ENCODE measurements at places on chromosomes 5 and 9. TPM values are rescaled to one million over a fixed set of nuclear protein-coding genes. Genes with fewer than 3 reads are reported as not detected.

The HEXB gene
- total RNA-seq, result 38.2 TPM

The PDE6A gene
- total RNA-seq, result not detected

- H3K4me1 ChIP-seq, result peaks cover 28% of the 10 kb centered on the region
- H3K27ac ChIP-seq, result no peak overlapping the region
- no peaks in the 10 kb centered on the region for H3K27me3 ChIP-seq
- no peak for DNase-seq
- no peak overlapping the region for H3K4me3 ChIP-seq
These were observed 505 bp downstream of the SPTAN1 start for GRCh38 chr9:128552744-128553440.

- H3K27me3 ChIP-seq, result no peaks in the 10 kb centered on the region
- no peak for DNase-seq
- H3K27ac ChIP-seq, result peak overlapping the region; percentile 77
- no peak overlapping the region for H3K4me3 ChIP-seq
- peaks cover 2% of the 10 kb centered on the region for H3K36me3 ChIP-seq
These were observed 30.2 kb upstream of the DUSP1 start for GRCh38 chr5:172801179-172801671.

- peak; percentile 71 for DNase-seq
- no peaks in the 10 kb centered on the region for H3K27me3 ChIP-seq
- peak overlapping the region; percentile 96 for H3K27ac ChIP-seq
- peaks cover 56% of the 10 kb centered on the region for H3K4me1 ChIP-seq
- H3K4me3 ChIP-seq, result peak overlapping the region; percentile 79
These were observed 13.7 kb downstream of the GLRX start for GRCh38 chr5:95808686-95809413.

DNA sequence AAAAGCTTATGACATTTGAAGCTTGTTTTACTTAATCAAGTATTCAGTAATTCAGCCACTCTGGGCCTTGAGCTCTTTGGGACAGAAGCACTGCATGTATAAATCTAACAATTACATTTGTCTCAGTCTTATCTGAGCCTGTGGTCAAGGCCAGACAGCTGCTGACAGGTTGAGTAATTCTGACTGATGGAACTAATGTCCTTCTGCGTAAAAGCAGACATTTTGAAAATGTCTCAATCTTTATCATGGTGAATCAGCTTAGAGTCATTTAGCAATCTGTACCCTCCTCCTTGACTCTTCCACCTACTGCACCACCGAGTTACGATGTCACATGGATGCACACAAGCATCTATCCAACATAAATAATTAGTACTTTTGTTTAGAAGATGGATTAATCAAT is 400.0 kb downstream of the ARRDC3 start:
- no peak for DNase-seq
- no peaks in the 10 kb centered on the region for H3K27me3 ChIP-seq
- H3K36me3 ChIP-seq, result no peaks in the 10 kb centered on the region

DNA sequence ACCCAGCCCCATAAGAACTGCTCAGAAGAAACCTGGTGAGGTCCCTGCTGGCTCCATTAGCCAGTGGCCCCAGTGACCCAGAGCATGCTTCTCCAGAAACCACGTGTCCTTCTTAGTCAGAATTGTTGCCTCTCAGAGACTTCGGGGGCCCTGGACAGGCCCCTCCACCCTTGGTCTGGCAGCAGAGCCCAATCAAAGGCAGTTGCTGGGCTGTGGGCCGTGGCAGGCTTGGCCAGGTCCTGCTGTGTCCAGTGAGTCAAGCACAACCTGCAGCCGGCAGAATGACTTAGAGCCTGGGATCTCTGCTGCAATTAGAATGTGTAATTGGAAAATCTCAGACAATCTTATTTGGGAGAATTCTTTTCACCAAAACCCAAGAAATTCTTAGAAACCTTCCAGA is 502.0 kb upstream of the KLF4 start:
- no peak for DNase-seq
- H3K4me1 ChIP-seq, result no peaks in the 10 kb centered on the region
- H3K36me3 ChIP-seq, result no peaks in the 10 kb centered on the region
- no peak overlapping the region for H3K27ac ChIP-seq

GRCh38 chr9:129235041-129235930 is 57.2 kb upstream of the IER5L start:
- peaks cover 28% of the 10 kb centered on the region for H3K4me1 ChIP-seq
- peak overlapping the region; percentile 83 for H3K4me3 ChIP-seq
- no peak for DNase-seq
- peak overlapping the region; percentile 54 for H3K27ac ChIP-seq

- no peaks in the 10 kb centered on the region for H3K36me3 ChIP-seq
- H3K27ac ChIP-seq, result no peak overlapping the region
- no peak overlapping the region for H3K4me3 ChIP-seq
- no peaks in the 10 kb centered on the region for H3K4me1 ChIP-seq
- DNase-seq, result no peak
These were observed 211.5 kb downstream of the SEC61B start for GRCh38 chr9:99433555-99433954.

DNA sequence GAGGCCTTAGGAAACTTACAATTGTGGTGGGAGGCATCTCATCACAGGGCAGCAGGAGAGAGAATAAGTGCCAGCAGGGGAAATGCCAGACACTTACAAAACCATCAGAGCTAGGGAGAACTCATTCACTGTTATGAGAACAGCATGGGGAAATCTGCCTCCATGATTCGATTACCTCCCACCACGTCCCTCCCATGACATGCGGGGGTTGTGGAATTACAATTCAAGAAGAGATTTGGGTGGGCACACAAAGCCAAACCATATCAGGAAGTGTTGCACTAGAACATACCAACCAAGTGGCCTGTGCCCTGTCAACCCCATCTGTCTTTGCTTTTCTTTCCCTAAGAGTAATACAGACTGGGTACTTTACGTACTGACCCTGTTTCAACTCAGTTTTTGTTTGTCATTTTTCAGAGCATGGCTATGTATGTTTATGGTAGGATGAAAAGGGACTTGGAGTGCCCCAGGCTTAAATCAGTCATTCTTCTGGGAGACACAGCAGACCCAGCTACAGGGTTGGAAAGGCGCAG is 58.3 kb upstream of the TGFBR1 start:
- H3K36me3 ChIP-seq, result no peaks in the 10 kb centered on the region
- H3K27ac ChIP-seq, result no peak overlapping the region
- peaks cover 5% of the 10 kb centered on the region for H3K4me1 ChIP-seq
